ENCODE measurements at places on chromosomes 16 and 17.

DNA sequence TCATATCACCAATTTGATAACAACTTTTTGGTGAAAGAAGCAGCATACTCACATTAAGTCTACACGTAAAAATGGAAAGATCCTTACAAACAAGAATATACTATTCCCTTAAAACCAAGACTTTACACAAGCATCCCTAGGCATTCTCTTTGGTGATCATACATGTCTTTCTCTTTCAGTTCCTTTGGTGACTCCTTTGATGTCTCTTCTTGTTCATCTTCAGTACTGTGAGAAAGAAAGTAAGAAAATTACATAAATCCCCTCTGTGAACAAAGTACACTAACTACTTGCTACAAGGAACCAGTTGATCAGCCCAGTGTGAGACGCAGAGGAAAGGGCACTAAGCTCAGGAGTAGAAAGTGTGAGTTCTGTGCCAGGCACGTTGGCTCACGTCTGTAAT is 59.6 kb upstream of the MTMR4 start:
- no peaks in the 10 kb centered on the region for H3K4me1 ChIP-seq
- no peak for DNase-seq
- no peaks in the 10 kb centered on the region for H3K27me3 ChIP-seq
- no peaks in the 10 kb centered on the region for H3K36me3 ChIP-seq
- no peak overlapping the region for H3K27ac ChIP-seq

- H3K27ac ChIP-seq: peak overlapping the region; percentile 42
- DNase-seq: no peak
- H3K4me1 ChIP-seq: peaks cover 7% of the 10 kb centered on the region
- H3K4me3 ChIP-seq: no peak overlapping the region
- H3K27me3 ChIP-seq: no peaks in the 10 kb centered on the region
- H3K36me3 ChIP-seq: no peaks in the 10 kb centered on the region
Observed at GRCh38 chr17:31528291-31528874, 136.9 kb downstream of the RAB11FIP4 start.

GRCh38 chr17:17043461-17044271 is 1.4 kb downstream of the MPRIP start:
- H3K4me1 ChIP-seq: peaks cover 5% of the 10 kb centered on the region
- peak overlapping the region; percentile 81 for H3K4me3 ChIP-seq
- H3K36me3 ChIP-seq: peaks cover 15% of the 10 kb centered on the region
- H3K27ac ChIP-seq: peak overlapping the region; percentile 60
- no peak for DNase-seq
- H3K27me3 ChIP-seq: no peaks in the 10 kb centered on the region

DNA sequence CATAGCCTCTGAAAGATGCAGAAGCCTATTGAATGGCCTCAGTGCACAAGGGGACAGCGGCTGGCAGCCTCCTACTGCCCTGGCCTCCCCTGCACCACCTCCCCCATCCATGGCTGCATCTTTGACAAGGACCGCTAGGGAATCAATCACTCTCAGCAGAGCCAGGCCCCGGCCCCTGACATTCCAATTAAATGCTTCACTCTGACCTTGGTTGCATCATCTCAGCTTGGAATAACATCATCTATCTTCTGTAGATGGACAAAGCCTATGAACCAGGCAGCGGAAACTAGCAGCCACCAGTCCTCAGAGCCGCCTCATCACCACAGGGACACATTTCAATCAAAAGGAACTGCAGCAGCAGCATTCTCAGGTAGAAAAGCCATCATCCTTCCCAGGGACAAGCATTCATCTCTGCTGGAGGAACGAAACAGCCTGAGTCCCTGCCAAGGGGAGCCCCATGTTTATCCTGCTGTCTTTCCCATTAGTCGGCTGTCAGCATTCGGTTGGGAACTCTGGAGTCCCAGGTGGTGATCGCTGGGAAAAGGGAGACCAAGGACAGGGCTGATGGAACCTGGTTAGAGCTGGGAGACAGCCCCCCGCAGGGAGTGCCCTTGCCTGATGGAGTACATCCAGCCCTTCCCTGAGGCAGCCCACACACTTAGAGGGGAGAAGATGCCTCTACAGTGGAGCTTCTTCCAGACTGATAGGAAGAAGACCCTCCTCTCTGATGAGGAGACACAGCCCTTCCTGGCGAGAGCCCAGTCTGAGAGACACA is 11.5 kb upstream of the TMEM132E start:
- H3K4me1 ChIP-seq: no peaks in the 10 kb centered on the region
- H3K4me3 ChIP-seq: no peak overlapping the region
- no peak for DNase-seq

DNA sequence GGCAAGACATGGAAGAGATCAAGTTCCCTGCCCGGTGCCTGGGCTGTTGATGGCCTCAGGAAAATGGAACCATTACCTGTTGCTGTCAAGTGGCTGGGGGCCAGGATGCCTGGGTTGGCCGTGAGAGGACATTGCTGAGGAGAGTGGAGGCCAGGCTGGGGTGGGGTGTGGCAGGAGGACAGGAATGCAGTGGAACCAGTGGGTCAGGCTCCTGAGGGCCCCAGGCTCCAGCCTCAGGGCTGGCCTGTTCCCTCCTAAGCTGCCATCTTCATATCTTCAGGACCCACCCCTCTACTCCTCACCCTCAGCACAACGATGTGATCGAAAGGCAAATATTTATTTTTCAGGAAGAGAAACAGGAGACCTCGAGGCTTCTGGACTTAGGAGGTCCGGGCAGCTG is 8.5 kb upstream of the YPEL3 start:
- H3K4me1 ChIP-seq: no peaks in the 10 kb centered on the region
- no peak overlapping the region for H3K27ac ChIP-seq
- DNase-seq: no peak

DNA sequence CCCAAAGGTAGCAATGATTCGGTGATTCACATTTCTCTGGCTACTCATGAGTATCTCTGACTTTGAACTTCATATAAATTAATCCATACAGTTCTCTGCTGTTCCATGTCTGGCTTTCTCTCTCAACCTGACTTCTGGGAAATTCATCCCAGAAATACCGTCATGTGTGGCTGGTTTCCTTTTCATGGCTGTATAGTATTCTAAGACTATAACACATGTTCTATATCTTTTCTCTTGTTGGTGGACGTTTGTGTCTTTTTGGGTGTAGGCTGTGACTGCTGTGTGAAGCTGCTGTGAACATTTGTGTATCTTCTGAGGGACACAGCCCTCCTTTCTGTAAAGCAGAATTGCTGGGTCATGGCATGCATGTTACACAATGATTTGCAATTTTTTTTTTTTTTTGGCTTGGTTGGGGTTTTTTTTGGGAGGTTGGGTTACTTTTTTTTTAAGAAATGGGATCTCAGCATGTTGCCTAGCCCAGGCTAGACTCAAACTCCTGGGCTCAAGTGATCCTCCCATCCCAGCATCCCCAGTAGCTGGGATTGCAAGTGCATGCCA is 6.3 kb downstream of the TTYH2 start:
- H3K36me3 ChIP-seq: no peaks in the 10 kb centered on the region
- H3K4me3 ChIP-seq: no peak overlapping the region
- DNase-seq: no peak
- no peaks in the 10 kb centered on the region for H3K27me3 ChIP-seq

DNA sequence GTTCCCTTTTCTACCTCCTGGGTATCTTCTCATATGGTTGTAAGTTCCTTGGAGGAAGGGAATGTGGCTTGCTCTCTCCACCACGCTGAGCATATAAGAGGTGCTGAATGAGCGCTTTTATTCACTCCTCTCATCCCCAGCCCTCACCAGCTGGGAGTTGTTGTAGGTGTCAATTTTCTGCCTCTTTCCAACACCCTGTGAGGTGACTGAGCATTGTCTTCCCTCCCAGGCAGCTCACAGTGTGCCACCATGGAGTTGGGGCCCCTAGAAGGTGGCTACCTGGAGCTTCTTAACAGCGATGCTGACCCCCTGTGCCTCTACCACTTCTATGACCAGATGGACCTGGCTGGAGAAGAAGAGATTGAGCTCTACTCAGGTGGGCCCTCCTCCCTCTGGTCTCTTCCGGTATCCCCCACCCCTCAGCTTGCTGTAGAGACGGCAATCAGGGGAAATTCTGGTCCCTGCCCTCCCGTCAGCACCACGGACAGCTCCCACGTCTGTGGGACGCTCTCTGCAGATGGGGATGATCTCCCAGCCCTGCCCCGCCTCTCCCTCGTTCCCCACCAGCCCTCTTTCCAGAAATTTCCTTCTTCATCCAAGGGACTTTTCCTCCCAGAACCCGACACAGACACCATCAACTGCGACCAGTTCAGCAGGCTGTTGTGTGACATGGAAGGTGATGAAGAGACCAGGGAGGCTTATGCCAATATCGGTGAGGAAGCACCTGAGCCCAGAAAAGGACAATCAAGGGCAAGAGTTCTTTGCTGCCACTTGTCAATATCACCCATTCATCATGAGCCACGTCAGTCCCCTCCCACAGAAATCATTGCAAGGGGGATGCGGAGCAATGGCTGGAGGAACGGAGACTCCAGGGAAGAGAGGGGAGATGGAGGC is 18.3 kb downstream of the CIITA start:
- no peaks in the 10 kb centered on the region for H3K4me1 ChIP-seq
- H3K27me3 ChIP-seq: no peaks in the 10 kb centered on the region
- no peaks in the 10 kb centered on the region for H3K36me3 ChIP-seq
- DNase-seq: no peak
- no peak overlapping the region for H3K4me3 ChIP-seq

GRCh38 chr17:20187049-20187448 is 177.9 kb downstream of the SPECC1 start:
- no peak overlapping the region for H3K27ac ChIP-seq
- DNase-seq: no peak
- no peak overlapping the region for H3K4me3 ChIP-seq
- H3K36me3 ChIP-seq: no peaks in the 10 kb centered on the region
- H3K27me3 ChIP-seq: no peaks in the 10 kb centered on the region
- H3K4me1 ChIP-seq: peaks cover 22% of the 10 kb centered on the region

DNA sequence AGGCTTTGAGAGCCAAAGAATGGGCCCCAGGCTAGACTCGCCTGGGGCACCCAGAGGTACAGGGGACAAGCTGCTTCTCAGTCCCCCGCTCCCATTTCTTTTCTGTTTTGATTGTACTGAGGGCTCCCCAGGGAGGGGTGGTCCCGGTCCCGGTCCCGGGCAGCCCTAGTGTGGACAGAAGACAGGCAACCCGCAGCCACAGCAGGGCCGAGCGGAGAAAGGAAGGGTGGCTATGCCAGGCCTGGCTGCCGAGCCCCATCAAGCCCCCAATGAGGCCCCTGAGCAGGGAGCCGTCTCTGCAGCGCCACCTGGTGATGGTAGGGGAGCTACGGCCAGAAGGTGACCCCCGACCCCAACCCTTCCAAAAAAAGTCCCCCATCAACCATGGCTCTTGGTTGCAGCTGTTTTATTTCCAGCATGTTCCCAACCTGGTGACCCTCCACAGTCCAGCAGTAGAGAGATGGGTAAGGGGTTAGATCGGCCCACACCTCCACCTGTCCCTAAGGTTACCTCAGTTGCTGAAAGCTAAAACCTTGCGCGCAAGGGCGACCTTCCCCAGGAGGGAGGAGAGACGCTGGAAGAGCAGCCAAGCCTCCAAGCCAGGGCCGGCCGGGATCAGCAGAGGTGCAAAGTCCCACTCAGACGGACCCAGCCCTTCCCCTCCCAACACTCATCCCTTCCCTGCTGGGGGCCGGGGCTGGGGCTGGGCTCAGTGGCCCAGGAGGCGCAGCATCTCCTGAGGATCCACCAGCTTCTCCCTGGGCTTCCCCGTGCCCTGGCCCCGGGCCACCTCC is 2.6 kb upstream of the GRIN2C start:
- peak; percentile 97 for DNase-seq
- no peak overlapping the region for H3K27ac ChIP-seq
- no peak overlapping the region for H3K4me3 ChIP-seq
- H3K4me1 ChIP-seq: peaks cover 12% of the 10 kb centered on the region
- peaks cover 26% of the 10 kb centered on the region for H3K36me3 ChIP-seq

DNA sequence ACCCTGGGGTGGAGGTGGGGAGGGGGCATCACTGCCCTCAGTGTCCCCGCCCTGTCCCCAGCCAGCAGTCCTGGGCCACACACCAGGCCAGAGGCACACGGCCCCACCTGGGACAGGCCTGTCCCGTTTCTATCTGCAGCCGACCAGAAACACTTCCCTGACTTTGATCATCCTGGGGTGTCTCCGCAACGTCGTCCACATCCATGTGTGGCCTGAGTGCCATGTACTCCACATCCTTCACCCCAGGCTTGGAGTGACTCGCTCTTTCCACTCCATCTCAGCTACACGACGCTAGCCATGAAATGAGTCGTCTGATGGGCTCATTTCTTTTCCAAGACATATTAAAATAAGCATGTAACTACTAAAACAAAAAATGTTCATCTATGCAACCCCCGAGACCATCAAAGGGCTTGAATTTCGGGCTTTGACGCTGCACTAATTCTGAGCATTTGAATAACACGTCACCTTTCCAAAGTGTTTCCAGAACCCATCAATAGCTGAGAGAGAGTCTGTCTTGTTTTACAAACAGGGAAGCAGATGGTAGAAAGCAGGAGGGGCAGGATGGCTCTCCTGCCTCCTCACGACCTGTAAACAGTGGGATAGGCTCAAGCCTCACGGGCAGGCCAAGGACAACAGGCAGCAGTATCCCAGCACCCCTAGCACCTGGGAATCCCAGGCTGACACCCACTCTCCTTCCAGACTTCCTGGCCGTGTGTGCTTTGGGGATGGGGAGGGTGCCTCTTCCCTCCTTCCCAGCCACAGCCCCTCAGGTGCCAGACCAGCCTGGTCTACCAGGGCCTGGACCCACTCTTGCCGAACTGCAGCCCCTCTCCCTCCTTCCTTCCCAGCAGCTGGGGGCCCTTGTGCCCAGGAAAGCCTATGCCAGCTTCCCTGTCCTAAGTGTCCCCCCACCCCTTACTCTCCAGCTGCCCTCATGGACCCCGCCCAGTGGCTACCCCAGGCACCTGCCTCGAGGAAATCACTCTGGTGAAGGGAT is 20.0 kb upstream of the RASD1 start:
- peaks cover 6% of the 10 kb centered on the region for H3K4me1 ChIP-seq
- H3K27ac ChIP-seq: no peak overlapping the region
- H3K27me3 ChIP-seq: no peaks in the 10 kb centered on the region

DNA sequence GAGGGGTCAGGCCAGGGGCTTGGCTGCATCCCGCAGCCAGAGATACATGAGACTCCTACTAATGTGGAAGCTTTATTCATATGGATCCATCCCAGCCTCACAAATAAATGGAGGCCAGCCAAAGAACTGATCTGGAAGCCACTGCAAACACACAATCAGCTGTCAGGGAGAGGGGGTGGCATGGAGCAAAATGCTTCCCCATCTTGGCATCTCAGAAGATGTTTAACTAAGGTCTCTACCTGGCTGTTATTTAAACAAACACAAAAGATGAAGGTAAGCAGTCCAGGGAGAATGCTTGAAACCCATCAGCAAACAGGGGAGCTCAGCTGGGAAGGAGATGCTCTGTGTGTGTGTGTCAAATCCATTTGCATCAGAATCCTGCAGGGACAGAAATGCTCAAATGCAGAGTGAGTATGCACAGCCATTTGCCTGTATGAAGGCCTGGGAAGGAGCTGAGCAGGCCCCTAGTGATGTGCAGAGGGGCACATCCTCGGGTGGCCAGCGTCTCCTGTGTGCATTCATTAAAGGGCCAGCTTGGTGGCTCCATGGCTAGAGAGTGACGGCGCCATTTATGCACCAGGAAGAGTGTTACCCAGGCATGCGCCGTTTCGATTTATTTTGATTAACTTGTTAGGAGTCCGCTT is 34.2 kb upstream of the IRX3 start:
- DNase-seq: no peak
- no peaks in the 10 kb centered on the region for H3K36me3 ChIP-seq
- no peaks in the 10 kb centered on the region for H3K4me1 ChIP-seq
- H3K27ac ChIP-seq: no peak overlapping the region
- no peak overlapping the region for H3K4me3 ChIP-seq
